ENCODE measurements at places on chromosomes 16 and 17. TPM values are rescaled to one million over a fixed set of nuclear protein-coding genes. Genes with fewer than 3 reads are reported as not detected.

The AATK gene
- 6.6 TPM for total RNA-seq

The NATD1 gene
- total RNA-seq, result 16.5 TPM

The TMC5 gene
- total RNA-seq, result 54.8 TPM

The SECTM1 gene
- 12.5 TPM for total RNA-seq

The CA4 gene
- 4.7 TPM for total RNA-seq

The TNP2 gene
- not detected for total RNA-seq

The HS3ST3B1 gene
- 4.1 TPM for total RNA-seq

The MYCBPAP gene
- total RNA-seq, result 12.6 TPM

The FBXL19 gene
- 125 TPM for total RNA-seq

The ABCA8 gene
- 7.8 TPM for total RNA-seq

The KDM8 gene
- total RNA-seq, result 15.3 TPM

- DNase-seq, result peak; percentile 8
- no peaks in the 10 kb centered on the region for H3K36me3 ChIP-seq
- H3K27me3 ChIP-seq, result no peaks in the 10 kb centered on the region
- H3K4me3 ChIP-seq, result no peak overlapping the region
- H3K27ac ChIP-seq, result no peak overlapping the region
Observed at GRCh38 chr16:83701494-83701893, 106.3 kb upstream of the HSBP1 start.

- peak overlapping the region; percentile 87 for H3K4me3 ChIP-seq
- H3K27ac ChIP-seq, result no peak overlapping the region
- H3K4me1 ChIP-seq, result peaks cover 4% of the 10 kb centered on the region
- peaks cover under 1% of the 10 kb centered on the region for H3K36me3 ChIP-seq
- no peak for DNase-seq
Observed at GRCh38 chr16:8622315-8622656, 788 bp downstream of the METTL22 start.

GRCh38 chr17:50613007-50613992 is 21.4 kb upstream of the ABCC3 start:
- no peak overlapping the region for H3K4me3 ChIP-seq
- H3K4me1 ChIP-seq, result no peaks in the 10 kb centered on the region
- no peak overlapping the region for H3K27ac ChIP-seq
- no peak for DNase-seq
- no peaks in the 10 kb centered on the region for H3K36me3 ChIP-seq

DNA sequence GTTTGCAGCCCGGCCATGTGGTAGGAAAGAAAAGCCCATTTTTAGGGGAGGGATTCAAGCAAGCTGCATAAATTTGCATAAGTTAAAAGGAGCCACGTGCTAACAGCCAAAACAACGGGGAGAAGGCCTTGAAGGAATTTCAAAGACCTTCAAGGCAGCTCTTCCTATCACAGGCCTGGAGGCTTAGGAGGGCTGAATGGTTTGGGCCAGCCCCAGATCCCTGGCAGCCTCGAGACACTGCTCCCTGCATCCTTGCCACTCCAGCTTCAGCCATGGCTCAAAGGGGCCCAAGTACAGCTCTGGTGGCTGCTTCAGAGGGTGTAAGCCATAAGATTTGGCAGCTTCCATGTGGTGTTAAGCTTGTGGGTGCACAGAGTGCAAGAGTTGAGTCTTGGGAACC is 22.6 kb downstream of the PRDM7 start:
- no peak for DNase-seq
- H3K36me3 ChIP-seq, result no peaks in the 10 kb centered on the region
- no peak overlapping the region for H3K4me3 ChIP-seq

GRCh38 chr16:12420661-12421209 is 383.0 kb downstream of the CPPED1 start:
- peaks cover 2% of the 10 kb centered on the region for H3K4me1 ChIP-seq
- no peaks in the 10 kb centered on the region for H3K36me3 ChIP-seq
- H3K27ac ChIP-seq, result no peak overlapping the region
- no peak overlapping the region for H3K4me3 ChIP-seq

DNA sequence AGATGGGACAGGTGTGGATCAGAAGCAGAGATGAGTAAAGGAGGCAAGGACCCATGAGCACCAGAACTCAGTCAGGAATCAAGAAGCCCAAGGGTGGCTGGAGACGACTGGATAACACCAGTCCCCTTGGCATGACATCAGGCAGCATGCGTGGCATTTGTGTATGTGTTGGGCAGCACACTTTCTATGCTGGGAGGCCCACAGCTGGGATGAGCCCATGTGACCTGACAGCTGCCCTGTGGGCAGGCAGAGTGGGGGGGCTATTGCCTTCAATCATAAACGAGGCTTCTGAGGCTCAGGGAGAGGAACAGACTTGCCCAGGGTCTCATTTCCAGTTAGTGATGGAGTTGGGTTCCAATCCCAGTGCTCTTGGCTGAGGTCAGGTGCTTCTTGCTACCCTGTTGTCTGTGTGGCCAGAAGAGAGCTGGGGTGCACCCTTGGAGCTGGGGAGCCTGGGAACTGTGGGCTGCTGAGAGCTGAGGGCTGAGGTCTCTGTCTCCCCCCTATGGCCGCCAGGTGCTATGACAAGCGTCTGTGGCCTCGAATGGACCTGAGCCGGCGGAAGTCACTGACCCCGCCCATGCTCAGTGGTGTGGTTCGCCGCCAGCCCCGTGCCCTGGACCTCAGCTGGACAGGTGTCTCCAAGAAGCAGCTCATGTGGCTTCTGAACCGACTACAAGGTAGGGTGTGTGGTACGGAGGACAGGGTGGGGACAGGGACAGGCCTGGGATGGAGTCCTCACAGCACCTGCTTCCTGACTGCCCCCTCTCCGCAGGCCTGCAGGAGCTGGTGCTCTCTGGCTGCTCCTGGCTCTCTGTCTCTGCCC is 7.1 kb upstream of the ORAI3 start:
- no peaks in the 10 kb centered on the region for H3K27me3 ChIP-seq
- H3K4me1 ChIP-seq, result no peaks in the 10 kb centered on the region
- H3K4me3 ChIP-seq, result no peak overlapping the region
- H3K36me3 ChIP-seq, result no peaks in the 10 kb centered on the region

- H3K4me3 ChIP-seq, result no peak overlapping the region
- no peaks in the 10 kb centered on the region for H3K4me1 ChIP-seq
- H3K27me3 ChIP-seq, result no peaks in the 10 kb centered on the region
- no peaks in the 10 kb centered on the region for H3K36me3 ChIP-seq
Observed at GRCh38 chr16:35745191-35745590, 2285.8 kb downstream of the TP53TG3F start.

DNA sequence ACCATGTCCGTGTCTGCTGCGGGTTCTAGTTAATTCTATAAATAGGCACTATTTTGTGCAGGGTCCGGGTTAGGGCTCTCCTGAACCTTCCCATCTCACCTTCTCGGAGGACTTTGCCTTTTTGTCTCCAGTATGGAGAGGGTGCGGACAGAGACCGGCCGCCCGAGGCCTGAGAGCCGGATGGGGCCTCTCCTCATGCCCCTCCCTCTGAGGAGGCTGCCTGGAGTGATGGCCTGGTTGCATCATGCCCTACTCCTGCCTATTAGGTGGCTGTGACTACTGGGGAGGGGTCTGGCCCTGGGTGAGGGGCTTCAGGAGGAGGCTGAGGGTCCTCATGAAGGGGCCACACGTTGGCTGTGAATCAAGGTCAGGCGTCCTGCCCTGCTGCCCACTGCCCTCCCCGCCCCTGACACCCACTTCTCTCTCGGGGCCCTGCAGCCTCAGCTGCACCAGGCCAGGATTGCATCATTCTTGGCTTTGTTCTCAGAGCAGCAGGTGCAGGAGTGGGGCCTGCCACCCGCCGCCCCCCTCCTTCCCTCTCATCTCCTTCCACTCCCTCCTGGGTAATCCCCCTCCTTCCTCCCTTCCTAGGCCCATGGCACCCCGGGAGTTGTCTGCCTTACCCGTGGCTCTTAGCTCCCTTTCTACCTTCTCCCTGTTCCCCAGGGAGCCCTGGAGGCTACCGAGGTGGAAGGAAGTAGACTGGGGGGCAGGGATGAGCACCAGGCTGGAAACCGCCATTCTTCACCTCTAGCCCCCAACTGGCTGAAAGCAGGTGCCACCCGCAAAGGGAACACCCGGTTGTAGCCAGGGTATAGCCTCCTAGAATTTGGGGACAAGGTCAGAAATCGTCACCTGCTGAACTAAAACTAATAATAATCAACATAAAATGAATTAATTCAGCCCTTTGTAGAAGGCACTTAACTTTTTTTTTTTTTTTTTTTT is 12.7 kb upstream of the ARHGAP23 start:
- H3K4me1 ChIP-seq, result no peaks in the 10 kb centered on the region
- H3K27ac ChIP-seq, result no peak overlapping the region
- H3K4me3 ChIP-seq, result no peak overlapping the region
- no peak for DNase-seq
- no peaks in the 10 kb centered on the region for H3K36me3 ChIP-seq

DNA sequence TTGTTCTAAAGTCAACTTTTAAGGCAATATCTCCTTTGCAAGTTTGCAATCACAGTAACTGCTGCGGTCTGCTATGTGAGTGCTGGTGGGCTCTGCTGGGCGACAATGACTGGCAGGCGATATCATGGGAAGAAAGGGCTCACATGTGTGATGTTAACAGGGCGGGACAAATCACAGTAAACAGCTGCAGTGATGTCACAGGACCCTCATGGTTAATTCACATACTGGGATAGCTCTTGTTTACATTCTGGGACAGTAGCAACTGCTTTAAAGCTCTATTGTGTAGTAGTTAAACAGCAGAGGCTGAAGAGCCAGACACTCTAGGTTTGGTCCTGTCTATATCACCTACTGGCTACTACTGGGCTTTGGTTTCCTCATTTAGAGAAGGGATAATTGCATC is 257.2 kb upstream of the ASIC2 start:
- H3K27me3 ChIP-seq, result no peaks in the 10 kb centered on the region
- no peaks in the 10 kb centered on the region for H3K4me1 ChIP-seq
- DNase-seq, result no peak
- no peaks in the 10 kb centered on the region for H3K36me3 ChIP-seq

GRCh38 chr16:22353191-22353919 is 21.1 kb downstream of the CDR2 start:
- H3K27ac ChIP-seq, result no peak overlapping the region
- no peak overlapping the region for H3K4me3 ChIP-seq
- no peaks in the 10 kb centered on the region for H3K36me3 ChIP-seq
- DNase-seq, result no peak
- no peaks in the 10 kb centered on the region for H3K4me1 ChIP-seq

GRCh38 chr17:27579897-27580321 is 51.1 kb upstream of the LGALS9 start:
- H3K27ac ChIP-seq, result no peak overlapping the region
- no peaks in the 10 kb centered on the region for H3K4me1 ChIP-seq
- no peaks in the 10 kb centered on the region for H3K36me3 ChIP-seq
- H3K27me3 ChIP-seq, result no peaks in the 10 kb centered on the region
- H3K4me3 ChIP-seq, result no peak overlapping the region

- H3K27ac ChIP-seq, result no peak overlapping the region
- DNase-seq, result no peak
- H3K4me1 ChIP-seq, result no peaks in the 10 kb centered on the region
Observed at GRCh38 chr16:53541326-53541725, 38.3 kb upstream of the AKTIP start.

- DNase-seq, result no peak
- H3K4me1 ChIP-seq, result no peaks in the 10 kb centered on the region
- H3K27ac ChIP-seq, result no peak overlapping the region
- H3K27me3 ChIP-seq, result no peaks in the 10 kb centered on the region
- no peak overlapping the region for H3K4me3 ChIP-seq
Observed at GRCh38 chr16:54060599-54061421, 225.8 kb downstream of the IRX3 start.

Measured in prostate gland (tissue), 2 donors.